ENCODE measurements at places on chromosomes 7 and 10. TPM values are rescaled to one million over a fixed set of nuclear protein-coding genes. Genes with fewer than 3 reads are reported as not detected.

DNA sequence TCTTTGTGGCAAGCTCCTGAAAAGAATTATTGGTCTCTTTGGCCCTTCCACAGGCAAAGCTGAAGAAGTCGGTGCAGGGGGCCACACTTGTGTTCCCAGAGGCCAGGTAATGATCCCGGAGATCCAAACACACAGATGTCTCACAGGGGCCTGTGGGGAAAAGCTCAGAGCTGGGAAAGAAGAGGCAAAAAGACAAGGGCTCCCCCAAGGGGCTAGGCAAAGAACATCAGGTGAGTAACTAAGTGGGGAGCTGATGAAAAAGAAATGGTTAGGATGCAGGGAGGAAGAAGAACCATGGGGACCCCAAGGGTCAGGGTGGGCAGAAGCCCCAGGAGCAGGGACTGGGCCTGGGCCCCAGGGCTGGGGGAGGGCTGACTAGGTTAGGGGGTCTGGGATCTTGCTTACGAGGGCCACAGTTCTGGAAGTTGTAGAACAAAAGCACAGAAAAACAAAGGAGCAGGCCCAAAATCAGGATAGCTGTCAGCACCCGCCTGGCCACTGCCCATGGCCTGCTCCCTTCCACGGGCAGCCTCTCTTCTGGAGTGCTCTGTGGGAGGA lies 1.1 kb downstream of the KEL start:
- H3K27me3 ChIP-seq: no peaks in the 10 kb centered on the region
- no peak overlapping the region for H3K4me3 ChIP-seq
- DNase-seq: no peak
- H3K4me1 ChIP-seq: peaks cover 10% of the 10 kb centered on the region

- H3K27ac ChIP-seq: no peak overlapping the region
- no peaks in the 10 kb centered on the region for H3K4me1 ChIP-seq
Observed at GRCh38 chr7:92517631-92518030, 10.7 kb downstream of the PEX1 start.

DNA sequence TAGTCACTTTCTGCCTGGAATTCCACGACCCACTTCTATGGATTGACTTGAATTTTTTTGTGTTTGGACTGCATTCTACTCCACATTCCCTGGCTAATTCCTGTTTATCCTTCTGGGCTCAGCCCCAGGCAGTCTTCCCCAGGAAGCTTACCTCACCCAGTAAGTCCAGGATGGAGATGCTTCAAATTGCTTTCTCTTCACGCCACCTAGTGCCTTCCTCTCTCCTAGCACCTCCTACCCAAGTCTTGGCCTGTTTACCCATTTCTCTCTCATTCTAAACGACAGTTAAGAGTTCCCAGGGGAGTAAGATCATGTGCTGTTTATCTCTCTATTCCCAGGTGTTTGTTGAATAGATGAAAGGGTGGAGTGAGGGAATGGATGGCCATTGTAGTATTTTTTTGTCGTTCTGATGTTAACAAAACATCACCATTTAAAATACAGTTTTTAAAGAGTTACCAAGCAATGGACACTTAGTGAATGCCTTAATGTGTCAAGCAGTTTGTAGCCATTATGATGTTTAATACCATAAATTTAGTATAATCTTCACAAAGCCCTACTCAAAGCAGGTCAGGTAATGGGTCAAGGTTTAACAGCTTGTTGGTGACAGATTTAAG lies 45.5 kb upstream of the TARP start:
- no peaks in the 10 kb centered on the region for H3K36me3 ChIP-seq
- H3K4me3 ChIP-seq: no peak overlapping the region
- DNase-seq: peak; percentile 81
- no peaks in the 10 kb centered on the region for H3K27me3 ChIP-seq
- peaks cover 44% of the 10 kb centered on the region for H3K4me1 ChIP-seq

DNA sequence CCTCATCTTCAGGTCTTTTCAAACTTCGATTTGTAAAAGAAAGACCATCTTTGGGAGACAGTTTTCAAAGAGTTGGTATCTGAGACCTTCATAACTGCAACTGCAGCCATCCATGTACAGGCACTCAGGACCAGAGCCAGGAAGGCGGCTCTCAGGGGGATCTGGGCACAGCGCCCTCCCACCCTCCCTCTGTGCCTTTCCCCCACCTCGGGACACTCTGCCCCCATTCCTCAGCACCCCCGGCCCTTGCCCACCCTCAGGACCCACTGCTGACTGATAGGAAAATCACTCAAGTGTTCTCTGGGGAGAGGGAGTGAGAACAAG lies 143.6 kb downstream of the CUBN start:
- H3K36me3 ChIP-seq: no peaks in the 10 kb centered on the region
- no peak for DNase-seq
- H3K4me3 ChIP-seq: no peak overlapping the region
- H3K27me3 ChIP-seq: no peaks in the 10 kb centered on the region
- H3K4me1 ChIP-seq: peaks cover 52% of the 10 kb centered on the region
- H3K27ac ChIP-seq: peak overlapping the region; percentile 98

DNA sequence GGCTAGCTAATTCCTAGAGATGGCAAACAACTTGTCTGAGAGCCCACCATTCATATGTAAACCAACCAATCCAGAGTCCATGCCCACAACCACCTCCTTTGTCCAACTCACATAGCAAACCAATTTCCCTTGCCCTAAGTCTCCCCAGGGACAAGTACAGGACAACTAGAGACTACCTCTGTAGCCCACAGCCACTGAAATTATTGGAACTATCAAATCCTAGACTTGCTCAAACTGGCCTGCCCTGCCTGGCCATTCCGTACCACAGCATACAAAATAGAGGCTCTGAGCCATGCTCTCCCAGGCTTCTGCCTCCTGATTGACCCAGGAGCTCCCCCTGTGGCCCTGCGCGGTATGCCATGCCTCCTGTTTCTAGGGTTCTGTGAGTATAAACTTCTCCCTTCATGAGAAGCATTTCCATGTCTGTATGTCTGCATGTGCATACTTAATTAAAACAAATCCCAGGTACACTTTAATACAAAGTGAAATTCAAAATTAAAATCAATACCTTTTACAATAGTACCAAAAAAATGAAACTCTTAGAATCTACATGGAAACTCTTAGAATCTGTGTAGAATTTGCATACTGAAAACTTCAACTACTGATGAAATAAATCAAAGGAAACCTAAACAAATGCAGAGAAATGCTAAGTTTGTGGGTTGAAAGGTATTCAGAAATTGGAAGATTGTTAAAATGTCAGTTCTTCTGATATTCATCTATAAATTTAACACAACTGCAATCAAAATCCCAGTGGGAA lies 4.0 kb upstream of the HECW1 start:
- peak; percentile 64 for DNase-seq
- H3K4me3 ChIP-seq: no peak overlapping the region
- H3K36me3 ChIP-seq: no peaks in the 10 kb centered on the region
- H3K27me3 ChIP-seq: peaks cover 26% of the 10 kb centered on the region

- H3K27me3 ChIP-seq: no peaks in the 10 kb centered on the region
- H3K4me3 ChIP-seq: no peak overlapping the region
- peak overlapping the region; percentile 74 for H3K27ac ChIP-seq
- DNase-seq: no peak
- H3K36me3 ChIP-seq: peaks cover 7% of the 10 kb centered on the region
- H3K4me1 ChIP-seq: peaks cover 46% of the 10 kb centered on the region
Observed at GRCh38 chr10:614790-615582, 74.5 kb downstream of the DIP2C start.

DNA sequence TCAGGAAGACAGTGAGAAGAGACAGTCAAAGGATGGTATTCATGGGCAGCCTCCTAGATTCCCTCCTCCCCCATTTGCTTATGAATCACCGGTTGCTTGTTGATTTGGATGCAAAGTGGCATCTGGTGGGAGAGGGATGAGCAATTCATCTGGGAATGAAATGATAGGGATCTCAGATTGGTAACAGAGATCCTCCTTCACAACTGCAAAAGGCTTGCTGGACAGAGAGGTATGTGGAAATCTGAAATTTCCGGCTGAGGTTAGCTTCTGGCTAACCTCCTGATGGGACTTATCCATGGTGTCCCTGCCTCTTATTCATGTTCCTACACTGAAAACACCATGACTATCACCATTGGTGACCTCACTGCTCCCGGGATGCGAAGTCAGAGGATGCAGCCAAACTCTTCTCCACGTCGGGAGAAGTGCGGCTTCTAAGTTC lies 48.4 kb upstream of the PODXL start:
- peak overlapping the region; percentile 39 for H3K27ac ChIP-seq
- H3K36me3 ChIP-seq: no peaks in the 10 kb centered on the region
- no peak overlapping the region for H3K4me3 ChIP-seq
- H3K27me3 ChIP-seq: no peaks in the 10 kb centered on the region
- peak; percentile 66 for DNase-seq

PILRB gene
- total RNA-seq: 16.1 TPM

OPN1SW gene
- total RNA-seq: not detected

DNA sequence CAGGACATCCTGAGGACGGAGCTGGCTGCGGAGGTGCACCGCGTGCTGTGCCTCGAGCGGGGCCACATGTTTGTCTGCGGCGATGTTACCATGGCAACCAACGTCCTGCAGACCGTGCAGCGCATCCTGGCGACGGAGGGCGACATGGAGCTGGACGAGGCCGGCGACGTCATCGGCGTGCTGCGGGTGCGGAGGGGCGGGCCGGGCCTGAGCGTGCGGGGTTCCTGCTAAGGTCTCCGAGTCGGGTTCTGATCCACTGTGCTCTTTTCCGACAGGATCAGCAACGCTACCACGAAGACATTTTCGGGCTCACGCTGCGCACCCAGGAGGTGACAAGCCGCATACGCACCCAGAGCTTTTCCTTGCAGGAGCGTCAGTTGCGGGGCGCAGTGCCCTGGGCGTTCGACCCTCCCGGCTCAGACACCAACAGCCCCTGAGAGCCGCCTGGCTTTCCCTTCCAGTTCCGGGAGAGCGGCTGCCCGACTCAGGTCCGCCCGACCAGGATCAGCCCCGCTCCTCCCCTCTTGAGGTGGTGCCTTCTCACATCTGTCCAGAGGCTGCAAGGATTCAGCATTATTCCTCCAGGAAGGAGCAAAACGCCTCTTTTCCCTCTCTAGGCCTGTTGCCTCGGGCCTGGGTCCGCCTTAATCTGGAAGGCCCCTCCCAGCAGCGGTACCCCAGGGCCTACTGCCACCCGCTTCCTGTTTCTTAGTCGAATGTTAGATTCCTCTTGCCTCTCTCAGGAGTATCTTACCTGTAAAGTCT lies 10.4 kb downstream of the ATG9B start:
- no peaks in the 10 kb centered on the region for H3K36me3 ChIP-seq
- H3K4me1 ChIP-seq: peaks cover 34% of the 10 kb centered on the region
- H3K27me3 ChIP-seq: peaks cover 39% of the 10 kb centered on the region
- peak overlapping the region; percentile 15 for H3K4me3 ChIP-seq
- H3K27ac ChIP-seq: no peak overlapping the region

GRCh38 chr10:77738496-77739158 lies 101.0 kb upstream of the KCNMA1 start:
- H3K27ac ChIP-seq: peak overlapping the region; percentile 62
- no peaks in the 10 kb centered on the region for H3K36me3 ChIP-seq
- no peaks in the 10 kb centered on the region for H3K27me3 ChIP-seq

SPDYE1 gene
- not detected for total RNA-seq

DNA sequence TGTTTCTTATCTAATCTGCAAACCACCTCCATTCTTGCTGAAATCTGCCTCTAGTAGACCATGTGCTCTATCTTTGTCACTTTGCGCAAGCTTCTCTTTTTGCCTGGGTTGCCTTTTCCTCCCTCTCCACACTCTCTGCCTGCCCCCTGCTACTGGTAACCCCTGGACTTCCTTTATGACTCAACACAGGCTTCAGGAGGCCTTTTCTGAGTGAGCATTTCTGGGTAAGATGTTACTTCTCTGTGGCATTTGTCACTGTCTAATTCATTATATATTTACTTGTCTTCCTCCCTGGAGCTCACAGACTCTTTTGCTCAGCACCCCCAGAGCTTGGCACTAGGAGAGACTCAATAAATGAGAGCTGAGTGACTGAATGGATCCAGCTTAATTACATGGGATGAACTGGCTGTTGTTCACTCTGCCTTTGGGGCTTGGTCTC lies 8.4 kb downstream of the GOLGA7B start:
- H3K4me1 ChIP-seq: no peaks in the 10 kb centered on the region
- H3K27ac ChIP-seq: no peak overlapping the region
- no peak for DNase-seq
- no peak overlapping the region for H3K4me3 ChIP-seq
- peaks cover 7% of the 10 kb centered on the region for H3K27me3 ChIP-seq

DNA sequence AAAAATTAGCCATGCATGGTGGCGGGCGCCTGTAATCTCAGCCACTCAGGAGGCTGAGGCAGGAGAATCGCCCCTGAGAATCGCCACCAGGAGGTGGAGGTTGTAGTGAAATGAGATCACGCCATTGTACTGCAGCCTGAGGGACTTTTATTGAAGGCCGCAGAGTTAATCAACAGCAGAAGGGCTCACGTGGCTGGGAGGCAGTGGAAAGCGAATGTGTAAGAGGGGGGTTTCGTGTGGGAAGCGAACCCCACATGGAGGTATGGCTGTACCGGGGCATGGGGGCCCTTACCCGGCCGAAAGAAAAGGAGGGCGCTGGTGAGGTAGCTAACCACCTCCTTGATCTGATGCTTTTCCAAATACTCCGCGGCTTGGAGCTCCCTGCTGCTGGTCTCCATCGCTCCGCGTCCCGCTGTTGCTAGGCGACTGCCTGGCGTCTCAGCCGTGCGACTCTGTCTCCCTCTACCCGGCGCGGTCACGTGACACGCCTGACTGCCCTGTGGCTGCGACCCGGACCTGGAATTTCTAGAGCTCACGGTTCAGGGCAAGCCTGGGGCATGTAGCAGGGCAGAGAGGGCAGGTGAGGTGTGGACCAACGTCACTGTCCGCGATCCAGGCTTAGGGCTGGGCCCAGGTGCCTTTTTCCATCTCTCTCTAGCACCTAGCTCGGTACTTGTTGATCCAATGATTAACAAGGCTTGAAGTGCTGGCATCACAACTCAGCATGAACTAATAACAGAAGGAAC lies at the start of gene EFCAB10:
Gene EFCAB10 (minus strand): TSS at position 428 of the 746 bp plus-strand sequence. CDS start 30 bp downstream, at position 398.
- no peak for DNase-seq
- no peaks in the 10 kb centered on the region for H3K27me3 ChIP-seq
- no peak within 1 kb of the TSS for H3K27ac ChIP-seq

- no peak for DNase-seq
- peaks cover 3% of the 10 kb centered on the region for H3K4me1 ChIP-seq
- no peak overlapping the region for H3K27ac ChIP-seq
Observed at GRCh38 chr7:94005753-94006152, 1.6 kb upstream of the BET1 start.

DNA sequence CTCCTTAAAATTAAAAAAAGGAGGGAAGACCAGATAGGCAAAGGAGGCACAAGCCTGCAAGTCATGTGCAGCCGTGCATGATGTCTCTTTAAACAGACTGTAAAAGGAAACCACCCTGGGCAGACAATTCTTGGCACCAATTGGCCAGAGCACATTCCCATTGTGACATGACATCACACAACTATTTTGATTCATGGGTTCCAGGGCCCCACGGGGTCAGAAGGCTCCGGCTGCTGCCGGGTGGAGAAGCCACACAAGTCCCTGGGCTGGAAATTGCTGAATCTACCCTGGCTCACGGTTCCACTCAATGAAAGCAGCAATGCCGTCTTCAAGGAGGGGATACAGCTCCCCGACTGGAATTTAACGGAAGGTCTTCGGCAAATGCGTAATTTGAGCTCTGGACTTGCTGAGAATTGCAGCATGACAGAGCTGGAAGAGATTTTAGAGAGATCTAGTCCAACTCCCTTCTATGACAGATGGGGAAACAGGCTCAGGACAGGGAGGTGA lies 140.5 kb downstream of the PRKAG2 start:
- no peaks in the 10 kb centered on the region for H3K27me3 ChIP-seq
- peaks cover 38% of the 10 kb centered on the region for H3K4me1 ChIP-seq
- peak overlapping the region; percentile 48 for H3K4me3 ChIP-seq
- DNase-seq: peak; percentile 96

GRCh38 chr7:114409750-114410149 lies 4.9 kb upstream of the FOXP2 start:
- H3K27ac ChIP-seq: no peak overlapping the region
- H3K27me3 ChIP-seq: no peaks in the 10 kb centered on the region
- no peaks in the 10 kb centered on the region for H3K36me3 ChIP-seq
- no peak overlapping the region for H3K4me3 ChIP-seq

Data from SJSA1 (cell line).